ENCODE measurements at places on chromosomes 2 and 18.
A peak's percentile ranks its signal among the peaks of the same experiment; 100 is the strongest.

DNA sequence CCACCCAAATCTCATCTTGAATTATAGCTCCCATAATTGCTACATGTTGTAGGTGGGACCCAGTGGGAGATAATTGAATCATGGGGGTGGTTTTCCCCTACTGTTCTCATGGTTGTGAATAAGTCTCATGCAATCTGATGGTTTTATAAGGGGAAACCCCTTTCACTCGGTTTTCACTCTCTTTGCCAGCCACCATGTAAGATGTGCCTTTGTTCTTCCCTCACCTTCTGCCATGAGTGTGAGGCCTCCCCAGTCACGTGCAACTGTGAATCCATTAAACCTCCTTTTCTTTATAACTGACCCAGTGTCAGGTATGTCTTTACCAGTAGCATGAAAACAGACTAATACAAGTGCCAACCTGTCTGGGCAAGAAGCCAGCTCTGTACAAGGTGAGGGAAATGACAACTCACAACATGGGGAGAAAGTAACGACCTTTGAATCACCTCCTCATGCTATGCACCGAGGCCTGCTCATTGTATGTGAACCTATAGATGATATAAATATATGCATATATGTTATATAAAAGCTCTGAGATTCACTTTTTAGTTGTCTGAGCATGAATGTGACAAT lies 162.2 kb downstream of the ALPK2 start:
- DNase-seq, result no peak

DNA sequence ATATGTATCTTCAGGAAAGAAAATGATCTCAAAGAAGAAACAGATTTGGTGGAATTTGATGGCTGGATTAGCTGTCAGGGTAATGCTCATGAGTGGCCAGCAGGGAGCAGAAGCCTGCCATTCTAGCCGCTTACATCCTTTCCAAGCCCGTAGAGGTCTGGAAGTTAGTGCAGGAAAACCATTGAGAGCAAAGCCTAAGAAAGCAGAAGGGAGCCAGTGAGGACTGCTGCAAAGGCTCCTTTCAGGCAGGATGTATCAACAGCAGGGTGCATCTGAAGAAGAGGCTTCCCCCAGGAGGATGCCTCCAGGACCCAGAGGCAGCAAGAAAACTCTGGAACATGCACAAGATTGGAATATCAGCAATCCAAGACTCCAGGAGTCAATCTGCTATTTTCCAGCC lies 22.9 kb upstream of the LBH start:
- peak; percentile 64 for DNase-seq

DNA sequence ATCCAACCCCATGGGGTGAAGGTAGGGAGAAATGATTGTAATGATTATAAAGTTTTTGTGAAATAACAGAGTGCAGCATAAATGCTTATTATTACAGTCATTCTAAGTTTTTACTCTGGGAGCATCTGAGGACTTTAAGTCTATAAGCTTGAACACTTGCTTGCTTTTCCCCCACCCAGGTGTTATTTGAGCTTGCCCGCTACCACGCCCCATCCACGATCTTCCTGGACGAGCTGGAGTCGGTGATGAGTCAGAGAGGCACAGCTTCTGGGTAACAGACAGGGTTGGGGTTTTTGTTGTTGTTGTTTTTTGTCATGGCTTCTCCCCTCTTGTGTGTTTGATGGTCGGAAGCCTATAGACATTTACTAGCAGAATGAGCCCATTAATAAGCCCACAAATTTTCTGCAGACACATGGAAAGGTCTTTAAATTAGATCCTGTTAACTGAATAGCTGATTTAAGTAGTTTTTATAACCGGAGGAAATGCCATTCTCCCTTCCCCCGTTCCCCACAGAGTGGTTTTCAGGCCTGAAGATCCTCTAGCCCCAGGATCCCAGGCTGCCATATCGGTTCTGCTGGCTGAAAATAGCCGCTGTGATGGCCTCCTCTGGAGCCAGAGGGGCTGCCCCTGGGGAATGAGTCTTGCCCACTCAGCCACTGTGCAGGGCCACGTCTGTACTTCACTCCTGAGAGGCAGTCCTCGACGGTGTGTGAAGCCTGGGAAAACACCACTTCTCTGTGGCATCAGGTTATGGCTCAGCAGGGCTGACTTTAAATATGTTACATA lies 39.9 kb upstream of the ELOA2 start:
- no peak for DNase-seq

DNA sequence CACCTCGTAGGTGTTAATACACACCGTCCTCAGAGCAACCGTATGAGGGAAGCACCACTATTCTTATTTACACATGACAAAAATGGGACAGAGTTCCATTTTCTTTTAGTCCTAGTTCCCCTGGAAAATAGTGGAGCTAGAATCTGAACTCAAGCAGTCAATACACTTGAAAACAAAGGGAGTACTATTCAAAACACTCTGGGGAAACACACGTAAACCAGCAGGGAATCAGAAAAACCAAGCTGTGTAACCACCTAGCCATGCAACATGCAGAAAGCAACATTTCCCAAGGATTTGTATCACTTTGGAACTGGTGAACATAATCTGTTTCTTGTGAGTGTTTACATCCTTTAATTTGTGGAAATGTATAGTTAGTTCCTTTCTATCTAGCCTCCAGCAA lies 208.2 kb downstream of the UBE2E3 start:
- no peak for DNase-seq

GRCh38 chr2:176526995-176527901 lies 258.0 kb downstream of the MTX2 start:
- DNase-seq, result no peak
